ENCODE measurements at places on chromosomes 5 and 9.

- no peak for ATAC-seq
- no peaks in the 10 kb centered on the region for H3K27me3 ChIP-seq
- no peak overlapping the region for H3K4me3 ChIP-seq
Measured at GRCh38 chr5:173785400-173785799, 102.7 kb upstream of the CPEB4 start.

DNA sequence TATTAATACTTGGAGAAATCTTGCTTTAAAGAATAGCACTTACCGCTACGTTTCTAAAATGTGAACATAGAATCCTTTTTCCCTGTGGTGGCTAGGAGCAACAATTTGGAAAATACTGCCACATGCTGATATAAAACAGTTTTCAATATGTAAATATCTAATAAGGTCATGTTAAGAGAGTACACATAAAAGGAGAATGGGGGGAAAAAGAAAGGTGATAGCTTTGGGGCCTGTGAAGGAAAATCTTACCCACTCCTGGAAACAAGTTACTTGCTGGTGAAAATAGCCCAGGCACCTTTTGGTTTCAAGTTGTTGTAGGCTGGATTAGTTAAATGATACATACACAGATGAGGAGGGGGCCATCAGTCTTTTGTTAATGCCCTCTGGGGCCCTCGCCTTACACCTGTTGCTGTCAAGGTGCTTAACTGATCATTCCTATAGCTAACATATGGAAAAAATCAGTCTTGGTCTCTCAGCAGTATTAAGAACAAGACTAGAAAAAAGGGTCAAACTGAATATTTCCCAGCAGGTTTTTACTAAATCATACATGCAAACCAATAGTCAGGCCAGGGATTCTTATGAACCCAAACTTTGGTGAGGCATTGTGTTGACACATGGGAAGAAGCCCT is 24.1 kb downstream of the FYB1 start:
- H3K27me3 ChIP-seq = no peaks in the 10 kb centered on the region
- H3K4me3 ChIP-seq = no peak overlapping the region
- H3K36me3 ChIP-seq = no peaks in the 10 kb centered on the region
- no peak for ATAC-seq
- H3K4me1 ChIP-seq = no peaks in the 10 kb centered on the region

- no peaks in the 10 kb centered on the region for H3K36me3 ChIP-seq
- H3K4me1 ChIP-seq = peaks cover 52% of the 10 kb centered on the region
- ATAC-seq = peak; percentile 74
- peak overlapping the region; percentile 65 for H3K4me3 ChIP-seq
- peak overlapping the region; percentile 88 for H3K27ac ChIP-seq
Measured at GRCh38 chr9:34380511-34381315, 4.0 kb upstream of the MYORG start.

GRCh38 chr9:23850242-23850689 is 24.2 kb upstream of the ELAVL2 start:
- no peak overlapping the region for H3K27ac ChIP-seq

- no peak overlapping the region for H3K27ac ChIP-seq
- H3K4me1 ChIP-seq = peaks cover 14% of the 10 kb centered on the region
- ATAC-seq = no peak
Measured at GRCh38 chr5:61394078-61394704, 62.1 kb downstream of the ZSWIM6 start.

DNA sequence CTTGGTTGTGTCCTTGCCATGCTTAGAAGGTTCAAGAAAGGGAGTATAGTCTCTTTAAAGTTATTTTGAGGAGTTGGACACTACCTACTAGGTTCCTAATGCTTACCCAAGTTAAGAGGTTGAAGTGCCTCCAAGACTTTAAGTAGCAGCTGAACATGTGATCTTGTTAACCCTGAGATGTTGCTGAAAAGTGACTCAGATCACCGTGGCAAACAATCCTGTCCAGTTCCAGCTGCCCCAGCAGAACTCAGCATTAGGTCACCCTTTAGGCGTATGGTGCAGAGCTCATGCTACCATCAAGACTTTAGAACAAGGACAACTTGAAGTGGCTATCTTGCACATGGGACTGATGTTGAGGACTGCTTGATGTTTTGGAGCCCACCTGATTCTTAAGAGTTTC is 22.5 kb downstream of the ZNF462 start:
- H3K27me3 ChIP-seq = no peaks in the 10 kb centered on the region
- H3K36me3 ChIP-seq = no peaks in the 10 kb centered on the region
- no peak for ATAC-seq
- H3K4me3 ChIP-seq = no peak overlapping the region

DNA sequence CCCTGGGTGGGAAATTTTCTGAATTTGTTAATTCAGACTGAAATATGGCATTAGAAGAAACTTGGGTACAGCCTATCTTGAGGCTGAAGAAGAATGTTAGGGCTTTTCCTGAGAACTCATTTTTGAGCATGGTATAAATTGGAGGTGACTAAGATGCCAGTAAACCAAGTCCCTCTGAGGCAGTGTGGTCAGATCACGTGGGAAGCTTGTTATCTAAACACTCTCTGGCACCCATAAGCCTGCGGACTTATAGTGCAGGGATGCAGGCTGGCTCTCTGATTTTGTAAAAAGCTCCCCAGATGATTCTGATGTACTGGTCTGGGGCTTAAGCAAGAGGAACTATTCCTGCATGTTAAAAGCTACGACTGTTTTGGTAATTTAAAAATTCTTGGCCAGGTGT is 34.3 kb downstream of the MTMR12 start:
- peaks cover 58% of the 10 kb centered on the region for H3K4me1 ChIP-seq
- no peaks in the 10 kb centered on the region for H3K27me3 ChIP-seq
- peaks cover 19% of the 10 kb centered on the region for H3K36me3 ChIP-seq
- no peak overlapping the region for H3K4me3 ChIP-seq
- no peak for ATAC-seq
- H3K27ac ChIP-seq = no peak overlapping the region

GRCh38 chr5:122267185-122267584 is 44.9 kb upstream of the SNCAIP start:
- H3K27ac ChIP-seq = no peak overlapping the region
- H3K36me3 ChIP-seq = no peaks in the 10 kb centered on the region
- H3K27me3 ChIP-seq = no peaks in the 10 kb centered on the region
- no peaks in the 10 kb centered on the region for H3K4me1 ChIP-seq

DNA sequence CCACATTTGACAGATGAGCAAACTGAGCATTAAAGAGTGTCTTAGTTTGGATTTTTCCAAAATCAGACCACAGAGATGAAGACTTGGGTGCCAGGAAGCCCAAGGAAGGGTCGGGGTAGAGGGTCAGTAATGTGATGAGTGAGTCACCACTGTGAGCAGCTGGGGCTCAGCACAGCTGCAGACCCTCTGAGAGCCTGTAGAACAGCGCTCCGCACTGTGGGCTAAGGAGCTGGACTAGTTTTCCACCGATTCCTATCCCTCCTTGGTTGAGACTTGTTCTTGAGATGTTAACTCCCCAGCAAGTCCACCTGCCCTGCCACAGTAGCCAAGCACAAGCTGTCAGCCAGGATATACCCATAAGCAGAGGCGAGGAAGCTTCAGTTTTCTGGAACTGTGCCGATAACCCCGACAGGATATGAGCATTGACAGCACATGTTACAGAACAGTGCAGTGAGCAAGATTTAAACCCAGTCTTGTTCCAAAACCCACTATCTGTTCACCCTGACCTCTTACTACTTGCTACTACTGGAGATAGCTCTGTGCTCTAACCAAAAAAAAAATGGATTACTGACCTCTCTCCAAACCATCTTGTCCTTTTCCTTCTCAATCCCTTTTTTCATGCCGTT is 31.8 kb downstream of the EGFLAM start:
- no peaks in the 10 kb centered on the region for H3K27me3 ChIP-seq
- H3K27ac ChIP-seq = no peak overlapping the region
- ATAC-seq = no peak
- H3K4me3 ChIP-seq = no peak overlapping the region

DNA sequence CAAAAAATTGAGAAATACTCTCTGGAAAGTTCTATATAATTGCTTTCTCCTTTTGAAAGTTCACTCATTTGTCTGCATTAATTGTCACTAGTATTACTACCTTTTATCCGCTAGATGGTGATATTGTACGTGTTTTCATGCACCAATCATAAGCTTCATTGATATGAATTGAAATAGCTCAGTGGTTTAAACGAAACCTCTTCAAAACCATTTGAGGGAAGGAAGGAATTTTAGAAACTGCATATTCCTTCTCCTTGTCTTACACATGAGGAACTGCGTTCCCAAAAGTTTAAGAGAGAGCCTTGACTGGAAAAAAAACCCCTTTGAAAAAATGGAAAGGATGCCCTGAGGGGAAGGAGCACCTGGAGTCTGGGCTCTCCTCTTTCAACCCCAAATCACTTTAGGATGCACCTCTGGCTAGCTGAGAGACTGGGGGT is 98.6 kb downstream of the YTHDC2 start:
- no peaks in the 10 kb centered on the region for H3K4me1 ChIP-seq
- no peak overlapping the region for H3K4me3 ChIP-seq
- H3K36me3 ChIP-seq = no peaks in the 10 kb centered on the region
- no peak for ATAC-seq

- ATAC-seq = no peak
- H3K27ac ChIP-seq = peak overlapping the region; percentile 56
- H3K36me3 ChIP-seq = no peaks in the 10 kb centered on the region
Measured at GRCh38 chr5:55344392-55344992, 36.7 kb downstream of the MTREX start.

DNA sequence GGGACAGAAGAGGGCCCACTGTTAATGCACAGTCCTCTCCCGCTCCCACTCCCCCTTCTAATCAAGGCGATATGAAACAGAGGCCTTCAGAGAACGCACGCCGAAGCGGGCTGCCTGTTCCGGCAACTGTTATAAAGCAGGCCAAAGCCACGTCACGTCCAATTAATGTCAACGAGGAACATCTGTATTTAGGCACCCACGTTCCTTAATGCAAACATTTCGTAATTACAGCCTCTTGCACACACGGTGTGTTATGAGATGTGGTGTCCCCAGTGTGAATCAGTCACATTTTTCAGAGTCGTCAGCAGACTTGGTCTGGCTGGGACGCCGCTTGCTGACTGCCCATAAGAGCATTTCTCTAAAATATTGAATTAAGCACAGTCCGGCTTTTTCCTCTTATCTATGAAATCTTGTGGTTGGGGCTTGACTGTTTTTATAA is 339.0 kb downstream of the NSG2 start:
- peaks cover 41% of the 10 kb centered on the region for H3K27me3 ChIP-seq
- H3K27ac ChIP-seq = no peak overlapping the region
- no peaks in the 10 kb centered on the region for H3K4me1 ChIP-seq
- H3K4me3 ChIP-seq = no peak overlapping the region
- H3K36me3 ChIP-seq = no peaks in the 10 kb centered on the region

DNA sequence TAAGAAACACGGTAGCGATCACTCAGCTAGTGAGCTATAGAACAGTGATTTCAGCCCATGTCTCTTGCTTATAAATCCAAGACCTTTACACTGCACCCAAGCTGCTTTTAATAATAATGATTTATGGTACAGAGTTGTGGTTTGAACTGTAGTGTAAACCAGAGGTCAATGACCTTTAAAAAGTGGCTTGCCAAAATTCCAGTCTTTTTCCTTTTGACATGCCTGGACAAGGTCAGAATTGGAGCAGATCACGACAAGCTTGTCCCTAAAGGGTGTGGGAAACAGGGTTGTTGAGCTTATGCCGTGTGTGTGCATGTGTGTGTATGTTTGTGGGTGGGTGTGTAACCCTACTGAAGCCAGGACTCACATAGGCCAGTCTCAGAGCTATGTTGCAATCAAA is 225.3 kb upstream of the CLINT1 start:
- H3K4me3 ChIP-seq = no peak overlapping the region
- no peaks in the 10 kb centered on the region for H3K4me1 ChIP-seq
- H3K27me3 ChIP-seq = peaks cover 5% of the 10 kb centered on the region
- no peaks in the 10 kb centered on the region for H3K36me3 ChIP-seq
- ATAC-seq = no peak

- no peak overlapping the region for H3K27ac ChIP-seq
- H3K36me3 ChIP-seq = no peaks in the 10 kb centered on the region
- H3K4me3 ChIP-seq = no peak overlapping the region
Measured at GRCh38 chr9:114288193-114289091, 34.5 kb upstream of the ORM1 start.

Measured in gastroesophageal sphincter (tissue), 4 donors.